ENCODE measurements at places on chromosomes 11 and 22.
A peak's percentile ranks its signal among the peaks of the same experiment; 100 is the strongest.

DNA sequence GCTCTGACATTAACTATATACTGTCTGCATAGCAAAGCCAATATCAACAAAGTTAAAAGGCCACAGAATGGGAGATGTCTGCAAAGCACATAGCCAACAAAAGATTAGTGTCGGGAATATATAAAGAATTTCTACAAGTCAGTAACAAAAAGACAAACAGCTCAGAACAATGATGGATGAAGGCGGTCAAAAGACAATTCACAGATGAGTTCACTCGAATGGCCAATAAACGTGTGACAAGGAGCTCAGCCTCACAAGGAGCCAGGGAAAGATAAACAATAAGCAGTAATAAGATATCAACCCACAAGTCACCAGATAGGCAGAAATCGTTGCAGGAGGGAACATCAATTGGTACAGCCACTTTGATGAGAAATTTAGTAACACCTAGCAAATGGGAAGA is 106.0 kb upstream of the ISX start:
- DNase-seq = no peak

DNA sequence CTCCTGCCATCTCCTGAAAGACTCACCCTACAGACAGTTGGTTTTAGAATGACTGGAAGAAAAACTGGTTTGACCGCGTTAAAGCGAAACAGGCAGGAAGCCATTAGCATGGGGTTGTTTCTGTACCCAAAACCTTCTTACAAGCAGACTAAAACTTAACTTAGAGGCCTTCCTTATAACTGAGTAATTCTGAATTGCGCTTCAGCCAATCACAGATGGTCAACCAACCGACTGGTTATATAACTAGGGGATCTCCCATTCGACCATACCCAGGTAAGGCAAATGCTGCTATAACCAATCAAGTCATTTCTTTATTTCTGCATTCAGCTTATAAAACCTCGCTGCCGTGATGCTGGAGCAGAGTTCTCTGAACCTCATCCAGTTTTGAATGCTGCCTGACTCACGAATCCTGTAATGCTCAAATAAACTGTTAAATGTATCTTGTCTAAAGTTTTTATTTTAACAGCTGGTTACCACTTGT is 87.8 kb upstream of the DRD2 start:
- DNase-seq = no peak

- no peak for DNase-seq
These were observed 97.5 kb upstream of the CD82 start for GRCh38 chr11:44467931-44468330.

DNA sequence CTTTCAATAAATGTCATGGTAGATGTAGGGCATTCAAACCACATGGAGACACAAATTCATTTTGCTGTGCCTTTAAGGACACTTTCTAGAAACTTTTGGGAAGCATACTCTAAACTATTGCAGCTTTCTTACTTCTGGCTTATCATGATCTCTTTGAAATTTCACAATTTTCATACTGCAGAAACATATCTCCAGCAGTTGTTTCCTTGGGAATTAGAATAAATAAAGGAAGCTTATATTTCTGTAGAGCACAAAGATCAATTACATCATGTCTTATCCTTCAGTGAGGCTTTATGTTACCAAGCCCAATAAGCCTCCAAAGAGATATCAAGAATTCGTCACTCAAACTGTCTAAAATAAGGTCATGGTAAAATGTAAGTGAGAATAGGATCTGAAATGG is 74.5 kb upstream of the RAB38 start:
- no peak for DNase-seq

- DNase-seq = no peak
These were observed 14.6 kb downstream of the PPP6R2 start for GRCh38 chr22:50357756-50358155.

DNA sequence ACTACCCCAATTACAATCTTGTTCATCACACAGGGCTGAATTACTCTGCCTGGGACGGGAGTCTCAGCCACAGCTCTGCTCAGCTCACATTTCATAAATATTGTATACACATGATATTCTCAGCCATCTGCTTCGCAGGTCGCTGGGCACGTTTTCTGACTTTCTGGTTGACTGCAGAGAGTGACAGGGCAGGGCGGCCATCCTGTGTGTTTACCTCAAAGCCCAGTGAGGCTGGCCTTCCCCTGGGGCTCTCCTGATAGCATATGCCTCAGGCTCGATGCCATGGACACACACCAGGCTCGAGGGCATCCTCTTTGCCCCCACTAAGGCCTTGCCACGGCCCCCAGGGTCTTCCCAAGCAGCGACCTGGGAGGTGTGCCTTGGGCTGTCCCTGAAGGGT is 345.0 kb downstream of the CADM1 start:
- DNase-seq = no peak

- no peak for DNase-seq
These were observed 229.3 kb downstream of the CASP12 start for GRCh38 chr11:104668797-104669463.

DNA sequence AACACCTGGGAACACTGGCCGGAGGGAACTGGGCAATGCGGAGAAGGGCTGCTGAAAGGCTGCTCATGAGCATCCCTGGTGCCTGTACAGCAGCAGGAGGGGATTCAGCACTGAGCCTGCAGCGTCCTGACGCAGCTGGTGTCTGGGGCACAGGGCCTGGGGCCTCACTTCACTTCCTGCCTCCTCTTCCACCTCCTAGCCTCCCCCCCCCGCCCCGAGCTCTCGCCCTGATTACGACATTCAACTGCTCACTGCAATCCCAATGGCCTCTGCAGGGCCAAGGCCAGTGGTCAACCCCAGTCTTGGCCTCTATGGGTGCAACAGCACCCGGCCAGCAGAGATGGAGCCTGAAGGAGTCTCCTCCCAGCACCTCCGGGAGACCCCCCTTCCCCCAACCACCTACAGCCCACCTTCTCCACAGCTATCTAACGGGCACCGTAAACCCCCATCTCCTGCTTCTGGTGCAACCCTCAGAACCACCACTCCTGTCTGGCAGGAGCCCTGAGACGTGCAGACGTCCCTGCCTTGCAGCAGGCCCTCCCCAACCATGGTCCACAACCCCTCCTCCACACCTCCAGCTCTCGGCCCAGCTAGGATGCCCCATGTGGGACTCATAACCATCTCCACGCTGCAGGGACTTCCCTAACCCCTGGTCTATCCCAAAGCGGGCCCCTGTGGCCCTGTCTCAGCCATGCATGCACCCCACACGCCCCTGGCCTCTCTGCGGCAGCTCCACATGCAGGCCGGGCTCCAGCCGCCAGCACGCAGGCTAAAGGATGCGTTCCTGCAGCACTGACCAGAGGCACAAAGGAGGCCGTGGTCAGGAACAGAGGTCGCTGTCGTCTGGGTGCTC is 38.2 kb downstream of the BRD1 start:
- no peak for DNase-seq

DNA sequence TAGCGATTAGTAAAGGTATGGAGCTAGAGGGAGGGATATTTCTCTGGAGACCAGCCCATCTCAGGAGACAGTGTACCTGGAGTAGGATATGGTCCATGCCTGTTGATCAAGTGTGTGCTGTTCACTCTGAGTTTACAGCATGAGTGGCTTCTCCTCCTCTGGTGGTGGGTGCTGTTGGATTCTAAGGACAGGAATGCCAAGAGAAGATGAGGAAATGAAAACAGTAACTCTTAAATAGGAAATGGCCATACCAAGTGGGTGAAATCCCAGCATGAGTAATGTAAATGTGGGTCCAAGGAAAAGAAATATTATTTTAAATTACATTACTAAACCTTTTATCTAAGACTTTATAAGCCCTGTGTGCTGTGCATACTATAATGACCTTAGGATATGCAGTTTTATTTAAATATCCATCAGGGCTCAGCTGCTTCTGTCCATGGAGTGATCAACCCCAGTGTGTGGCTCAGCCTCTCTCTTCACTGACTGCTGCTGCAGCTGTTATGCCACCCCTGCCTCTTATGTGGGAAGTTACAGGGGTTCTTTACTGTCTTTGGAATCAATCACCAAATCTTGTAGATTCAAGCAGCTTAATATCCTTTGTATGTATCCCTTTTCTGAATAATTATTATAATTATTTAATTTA is 54.3 kb downstream of the FAT3 start:
- no peak for DNase-seq

- peak; percentile 57 for DNase-seq
These were observed 449.3 kb downstream of the OPCML start for GRCh38 chr11:133082841-133083488.

GRCh38 chr11:128884703-128885338 is 6.3 kb upstream of the KCNJ5 start:
- DNase-seq = peak; percentile 39

- DNase-seq = no peak
These were observed 22.1 kb downstream of the FAM76B start for GRCh38 chr11:95767498-95767897.

DNA sequence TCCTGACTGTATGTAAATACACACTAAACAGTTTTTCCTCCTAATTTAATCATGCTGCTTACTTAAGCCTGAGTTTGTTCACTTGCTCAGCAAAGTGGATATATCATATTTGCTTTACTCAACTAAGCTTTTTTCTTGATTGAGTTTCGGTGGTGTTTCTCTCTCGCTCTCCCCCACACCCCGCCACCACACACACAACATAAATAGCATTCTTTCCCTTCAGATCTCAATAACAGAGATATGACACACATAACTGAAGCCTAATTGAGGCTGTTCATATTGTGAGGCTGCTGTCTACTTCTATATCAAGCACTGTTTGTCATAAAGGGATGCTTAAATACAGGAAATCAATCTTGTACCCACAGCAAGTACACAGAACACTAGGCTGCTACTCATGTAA is 364.9 kb downstream of the FAT3 start:
- DNase-seq = no peak

GRCh38 chr11:119335655-119336543 is 1.6 kb downstream of the RNF26 start:
- no peak for DNase-seq

DNA sequence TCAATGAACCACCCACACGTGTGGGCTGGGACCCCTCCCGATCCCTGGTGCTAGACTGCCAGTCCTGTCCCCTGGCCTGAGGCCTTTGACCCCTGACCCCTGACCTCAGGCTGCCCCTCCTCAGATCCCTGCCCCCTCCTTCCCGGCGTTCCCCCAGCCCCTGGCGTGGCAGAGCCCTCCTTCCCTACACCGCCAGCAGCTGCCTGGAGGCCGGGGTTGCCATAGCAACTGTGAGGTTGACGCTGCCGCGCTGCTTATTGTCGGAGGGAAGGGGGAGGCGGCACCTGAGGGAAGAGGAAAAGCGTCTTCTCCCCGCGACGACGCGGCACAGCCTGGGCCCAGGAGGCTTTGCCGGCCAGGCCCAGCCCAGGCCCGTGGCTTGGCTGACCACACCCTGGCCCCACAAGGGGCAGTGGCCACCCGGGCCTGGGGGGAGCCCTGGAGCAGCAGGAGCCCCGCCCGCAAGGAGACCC is 32.6 kb downstream of the SHANK3 start:
- DNase-seq = no peak

GRCh38 chr11:20357150-20357549 is 6.4 kb upstream of the HTATIP2 start:
- no peak for DNase-seq

DNA sequence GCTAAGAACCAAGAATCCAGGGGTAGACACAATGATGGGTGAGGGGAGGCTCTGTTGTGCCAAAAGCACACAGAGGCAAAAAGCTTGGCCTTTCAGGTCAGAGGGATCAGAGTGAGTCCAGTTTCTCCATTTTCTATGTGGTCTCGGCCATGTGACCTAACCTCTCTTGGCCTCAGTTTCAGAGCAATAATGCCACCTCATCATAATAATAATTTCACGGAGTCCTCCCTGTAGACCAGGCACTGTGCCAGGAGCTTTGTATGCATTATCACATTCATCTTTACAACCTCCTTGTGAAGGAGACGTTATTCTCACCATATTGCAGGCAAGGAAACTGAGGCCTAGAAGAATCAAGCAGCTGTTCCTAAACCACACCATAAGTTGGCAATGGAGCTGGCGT is 120.2 kb downstream of the WT1 start:
- no peak for DNase-seq

DNA sequence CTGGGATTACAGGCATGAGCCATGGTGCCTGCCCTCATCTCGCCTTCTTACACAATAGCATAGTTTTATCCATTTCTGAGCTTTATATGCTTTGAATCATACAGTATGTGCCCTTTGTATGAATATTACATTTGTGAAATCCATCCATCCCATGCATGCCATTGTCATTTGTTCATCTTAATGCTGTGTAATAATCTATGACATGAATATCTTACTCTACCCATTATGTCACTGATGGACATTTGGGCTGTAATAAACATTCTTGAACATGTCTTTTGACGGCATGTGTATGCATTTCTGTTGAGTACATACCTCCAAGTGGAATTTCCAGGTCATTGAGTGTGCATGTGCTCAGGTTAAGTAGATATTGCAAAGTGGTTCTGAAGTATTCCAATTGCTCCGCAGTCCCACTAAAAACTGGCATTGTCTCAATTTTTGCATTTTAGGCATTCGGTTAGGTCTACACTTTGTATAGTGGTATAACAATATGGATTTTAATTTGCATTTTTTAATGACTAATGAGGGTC is 339.3 kb upstream of the SYN3 start:
- DNase-seq = no peak

DNA sequence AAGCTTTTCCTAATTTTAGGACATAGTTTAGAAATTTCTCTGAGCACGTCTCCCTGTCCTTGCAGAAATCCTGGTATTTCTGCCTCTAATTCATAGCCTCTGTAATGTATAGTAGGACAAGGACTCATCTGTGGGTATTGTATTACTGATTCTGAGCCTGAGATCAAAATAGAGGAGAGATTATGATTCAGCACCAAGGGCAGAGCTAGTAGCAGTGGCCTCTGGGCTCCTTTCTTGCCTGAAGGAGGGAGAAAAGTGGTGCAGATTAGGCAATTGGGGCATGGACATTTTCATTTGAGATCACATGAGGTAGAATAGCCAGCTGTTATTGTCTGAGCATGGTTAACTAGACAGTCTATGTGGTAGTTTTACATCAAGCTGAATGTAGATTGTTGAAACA is 2.8 kb downstream of the MADD start:
- DNase-seq = no peak

DNA sequence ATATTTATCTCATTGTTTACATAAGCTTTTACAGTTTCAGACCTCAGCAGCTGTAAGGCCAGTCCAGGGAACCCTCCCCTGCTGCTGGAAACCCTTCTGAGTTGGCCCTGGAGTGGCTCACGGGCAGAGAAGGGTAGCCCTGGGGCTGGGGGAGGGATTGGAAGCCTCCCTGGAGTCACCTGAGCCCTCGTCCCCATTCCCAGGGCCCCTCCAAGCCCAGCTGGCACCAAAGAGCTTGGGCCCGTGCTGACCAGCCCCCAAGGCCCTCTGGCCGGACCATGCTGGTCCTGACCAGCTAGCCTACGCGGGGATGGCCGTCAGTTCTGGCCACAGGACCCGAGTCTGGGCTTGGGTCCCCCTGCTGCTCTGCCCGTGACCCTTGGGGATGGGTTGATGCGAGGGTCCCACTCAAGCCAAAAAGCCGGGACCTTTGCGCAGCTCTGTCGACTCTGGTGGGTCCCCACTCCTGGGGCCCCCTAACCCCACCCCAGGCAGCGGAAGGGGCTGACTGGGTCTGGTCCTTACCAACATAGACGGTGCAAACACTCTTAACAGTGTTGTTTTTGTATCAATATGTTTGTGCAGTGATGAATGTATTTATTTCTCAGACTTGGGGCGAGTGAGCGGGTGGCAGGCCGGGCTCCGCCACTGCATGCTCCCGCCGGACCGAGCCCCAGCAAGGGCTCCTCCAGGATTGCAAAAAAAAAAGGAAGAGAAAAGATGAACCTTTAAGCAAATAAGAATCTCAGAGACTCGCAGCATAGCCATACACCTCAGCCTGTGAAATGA is 17.5 kb upstream of the TMEM191C start:
- DNase-seq = no peak
